ENCODE measurements at places on chromosomes 7 and 10.

GRCh38 chr7:103626776-103627175, 180.8 kb upstream of the SLC26A5 start:
- peak; percentile 16 for DNase-seq

- DNase-seq, result no peak
Measured at GRCh38 chr10:129927351-129928120, 36.5 kb downstream of the EBF3 start.

GRCh38 chr10:70958396-70958795, 70.0 kb upstream of the PCBD1 start:
- no peak for DNase-seq

DNA sequence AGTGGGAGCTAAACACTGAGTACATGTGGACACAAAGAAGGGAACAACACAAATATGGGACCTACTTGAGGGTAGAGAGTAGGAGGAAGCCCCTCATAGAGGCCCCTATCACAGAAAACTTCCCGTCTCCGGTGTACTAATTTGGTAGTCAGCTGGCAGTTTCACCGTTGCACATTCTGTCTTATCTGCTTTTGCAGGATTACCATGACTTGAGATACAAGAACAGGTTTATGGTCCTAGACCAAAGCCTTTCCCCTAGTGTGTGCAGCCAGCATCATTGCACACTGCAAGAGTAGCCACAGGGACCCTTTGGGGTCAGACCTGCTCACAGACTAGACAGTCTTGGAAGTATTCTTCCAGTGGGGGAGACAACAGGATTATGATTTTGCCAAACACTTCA, 5.9 kb upstream of the IFIT1B start:
- DNase-seq, result no peak

Data from GM04504 (cell line).